ENCODE measurements at places on chromosomes 3 and 15.

- no peak for DNase-seq
Observed at GRCh38 chr3:87867001-87867400, 191.8 kb downstream of the CGGBP1 start.

DNA sequence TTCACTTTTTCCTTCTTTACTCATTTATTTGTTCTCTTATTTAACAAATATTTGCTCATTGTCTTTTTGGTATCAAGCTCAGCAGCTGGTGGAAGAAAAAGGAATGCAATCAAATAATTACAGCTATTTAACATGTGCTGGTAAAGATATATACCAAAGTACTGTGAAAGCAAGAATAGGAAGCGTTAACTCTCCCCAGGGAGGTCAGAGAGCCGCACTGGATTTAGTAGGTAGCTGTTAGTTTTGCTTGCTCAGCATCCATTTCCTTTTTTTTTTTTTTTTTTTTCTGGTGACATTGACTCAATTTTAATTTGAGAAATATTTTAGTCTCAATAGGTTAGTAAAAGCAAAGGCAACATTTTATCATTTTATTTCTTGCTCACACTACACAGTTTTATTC, 308.5 kb upstream of the MDFIC2 start:
- DNase-seq, result no peak

GRCh38 chr3:18672561-18672960, 247.4 kb upstream of the SATB1 start:
- DNase-seq, result no peak

- DNase-seq, result no peak
Observed at GRCh38 chr3:168117853-168118313, 22.2 kb upstream of the GOLIM4 start.

GRCh38 chr15:78417754-78418630, 20.0 kb upstream of the IREB2 start:
- no peak for DNase-seq

- no peak for DNase-seq
Observed at GRCh38 chr3:28590860-28591259, 242.2 kb upstream of the AZI2 start.

GRCh38 chr3:44120721-44121582, 120.7 kb upstream of the TOPAZ1 start:
- DNase-seq, result no peak

GRCh38 chr15:64847448-64847847, 5.7 kb downstream of the PLEKHO2 start:
- DNase-seq, result no peak

GRCh38 chr15:101652786-101653430, 727 bp upstream of the TM2D3 start:
- no peak for DNase-seq

- no peak for DNase-seq
Observed at GRCh38 chr3:128730471-128730870, 4.5 kb downstream of the RAB7A start.

- DNase-seq, result no peak
Observed at GRCh38 chr15:58070801-58071418, 5.4 kb upstream of the ALDH1A2 start.

DNA sequence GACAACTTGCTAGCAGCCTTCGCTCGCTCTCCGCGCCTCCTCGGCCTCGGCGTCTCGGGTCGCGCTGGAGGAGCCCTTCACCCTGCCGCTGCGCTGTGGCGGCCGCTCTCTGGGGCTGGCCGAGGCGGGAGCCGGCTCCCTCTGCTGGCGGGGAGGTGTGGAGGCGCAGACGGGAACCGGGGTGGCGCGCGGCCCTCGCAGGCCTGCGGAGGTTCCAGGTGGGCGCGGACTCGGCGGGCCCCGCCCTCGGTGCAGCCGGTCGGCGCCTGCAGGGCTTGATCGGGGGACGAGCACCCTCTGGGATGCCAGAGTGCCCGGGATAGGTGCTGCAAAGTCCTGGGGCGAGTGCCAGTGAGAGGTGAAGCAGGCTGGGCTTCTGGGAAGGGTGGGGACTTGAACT, 989.9 kb downstream of the ROBO2 start:
- DNase-seq, result no peak

- DNase-seq, result no peak
Observed at GRCh38 chr3:162170581-162170980, 674.0 kb downstream of the OTOL1 start.

DNA sequence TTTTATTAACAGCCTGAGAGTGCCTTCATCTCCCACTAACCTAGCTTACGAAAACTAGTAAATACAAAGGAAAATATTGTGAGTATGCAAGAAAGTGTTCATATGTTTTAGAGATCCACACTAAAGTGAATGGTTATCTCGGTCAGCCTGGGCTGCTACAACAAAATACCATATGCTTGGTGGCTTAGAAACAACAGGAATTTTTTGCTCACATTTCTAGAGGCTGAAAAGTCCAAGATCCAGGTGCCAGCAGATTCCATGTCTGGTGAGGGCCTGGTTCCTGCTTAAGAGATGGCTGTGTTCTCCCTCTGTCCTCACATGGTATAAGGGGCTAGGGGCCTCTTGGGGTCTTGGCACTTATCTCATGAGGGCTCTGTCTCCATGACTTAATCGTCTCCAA, 20.5 kb upstream of the SLC30A4 start:
- DNase-seq, result no peak

GRCh38 chr3:3110299-3110630, at the start of gene IL5RA:
Gene IL5RA, minus strand, starts transcription at chr3:3110374. Its CDS starts 5,390 bp downstream, at chr3:3104984.
- no peak for DNase-seq

DNA sequence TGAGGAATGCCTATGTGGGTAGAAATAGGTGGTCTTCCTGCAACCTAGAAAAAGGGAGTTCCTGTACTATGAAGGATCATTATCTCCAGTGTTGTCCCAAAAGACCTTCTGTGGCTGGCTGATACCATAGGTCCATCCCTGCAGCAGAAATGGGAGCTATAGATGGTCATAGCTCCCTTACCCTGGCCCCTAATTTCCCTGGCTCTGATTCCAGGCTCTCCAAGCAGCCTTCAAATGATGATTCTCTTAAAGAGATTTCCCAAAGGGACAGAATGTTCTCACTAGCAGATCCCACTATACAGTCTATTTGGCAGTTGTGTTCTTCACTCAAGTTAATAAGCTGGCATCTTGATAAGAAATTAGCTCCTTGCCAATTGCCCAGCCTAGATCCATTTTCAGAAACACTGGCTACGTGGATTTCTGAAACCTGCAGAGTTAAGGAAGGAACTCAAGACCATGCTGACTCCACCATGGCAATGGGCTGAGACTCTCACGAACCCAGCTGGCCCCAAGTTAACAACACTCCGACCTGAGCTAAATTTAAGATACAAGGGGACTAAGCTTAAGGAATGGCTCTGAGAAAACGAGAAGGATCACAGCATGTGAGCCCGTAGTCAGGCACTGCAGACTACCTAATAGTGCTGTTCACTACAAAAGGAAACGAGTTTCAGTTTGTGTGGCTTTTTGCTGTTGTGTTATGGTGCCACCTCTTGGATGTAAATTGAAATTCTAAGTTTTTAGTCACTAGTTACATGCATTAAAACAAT, 11.4 kb downstream of the C15orf40 start:
- peak; percentile 33 for DNase-seq

DNA sequence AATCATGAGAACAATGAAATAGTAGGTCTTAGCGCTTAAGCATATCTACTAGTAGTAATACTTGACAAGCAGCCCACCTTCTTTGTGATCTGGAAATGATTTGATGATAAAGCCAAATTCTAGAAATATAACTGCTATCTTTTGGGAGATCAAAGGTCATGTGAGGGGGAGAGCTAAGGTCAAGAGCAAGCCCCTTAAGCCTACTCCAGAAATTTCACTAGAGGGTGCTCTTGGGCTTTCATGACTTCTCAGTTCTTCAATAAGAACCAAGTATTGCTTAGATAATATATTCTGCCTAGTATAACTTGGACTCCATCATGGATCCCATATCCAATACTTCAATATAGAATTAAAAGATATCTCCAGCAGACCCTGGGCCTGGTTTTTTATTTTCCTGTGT, 319.6 kb downstream of the ZBTB20 start:
- DNase-seq, result peak; percentile 34

- no peak for DNase-seq
Observed at GRCh38 chr3:113241292-113242095, 30.1 kb downstream of the BOC start.

DNA sequence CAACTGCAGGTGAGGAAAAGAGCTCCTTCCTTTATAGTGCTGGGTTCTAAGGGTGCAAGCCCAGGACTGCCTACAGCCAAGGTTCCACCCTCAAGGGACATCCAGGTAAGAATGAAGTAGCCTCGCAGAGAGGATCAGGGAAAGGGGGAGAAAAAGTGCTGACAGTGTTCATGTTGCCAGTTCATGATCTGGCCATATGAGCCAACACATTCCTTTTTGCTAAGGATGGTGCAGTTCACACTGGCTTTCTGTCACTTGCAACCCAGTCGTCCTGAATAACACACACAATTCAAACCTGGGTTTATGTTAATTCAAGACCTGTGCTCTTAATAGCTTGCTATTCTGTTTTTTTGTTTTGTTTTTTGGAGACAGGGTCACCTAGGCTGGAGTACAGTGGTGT, 9.0 kb downstream of the CLN6 start:
- DNase-seq, result no peak

DNA sequence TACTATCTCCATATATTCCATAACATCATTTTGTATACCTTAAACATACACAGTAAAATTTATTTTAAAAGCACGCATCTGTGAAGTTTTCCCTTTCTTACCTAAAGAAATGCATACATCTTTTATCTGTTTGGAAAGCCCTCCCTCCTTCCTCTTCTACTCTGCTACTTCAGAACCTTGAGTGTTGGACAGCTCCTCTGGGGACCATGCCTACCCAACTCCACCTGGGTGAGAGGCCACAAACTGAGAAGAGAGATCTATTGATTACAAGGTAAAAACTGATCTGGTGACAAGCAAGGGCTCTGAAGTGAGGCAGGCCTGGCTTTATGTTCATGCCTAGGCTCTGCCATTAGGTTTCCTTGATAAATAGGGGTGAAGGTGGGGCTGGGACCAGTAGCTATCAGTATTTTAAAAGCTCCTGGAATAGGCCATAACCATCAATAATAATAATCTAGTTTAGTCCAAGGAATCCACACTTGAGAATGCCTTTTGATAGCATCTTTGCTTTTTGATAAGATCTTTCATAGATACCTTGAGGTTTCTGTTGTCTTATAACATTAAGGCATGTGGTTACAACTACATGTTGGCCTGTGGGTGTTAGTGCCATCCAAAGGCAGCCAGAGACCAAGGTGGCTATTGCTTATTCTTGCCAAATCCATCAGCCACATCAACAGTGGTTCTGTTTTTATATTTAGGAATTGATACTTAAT, 148.8 kb downstream of the KCNMB2 start:
- no peak for DNase-seq

GRCh38 chr15:99132122-99132521, 27.2 kb downstream of the SYNM start:
- no peak for DNase-seq

DNA sequence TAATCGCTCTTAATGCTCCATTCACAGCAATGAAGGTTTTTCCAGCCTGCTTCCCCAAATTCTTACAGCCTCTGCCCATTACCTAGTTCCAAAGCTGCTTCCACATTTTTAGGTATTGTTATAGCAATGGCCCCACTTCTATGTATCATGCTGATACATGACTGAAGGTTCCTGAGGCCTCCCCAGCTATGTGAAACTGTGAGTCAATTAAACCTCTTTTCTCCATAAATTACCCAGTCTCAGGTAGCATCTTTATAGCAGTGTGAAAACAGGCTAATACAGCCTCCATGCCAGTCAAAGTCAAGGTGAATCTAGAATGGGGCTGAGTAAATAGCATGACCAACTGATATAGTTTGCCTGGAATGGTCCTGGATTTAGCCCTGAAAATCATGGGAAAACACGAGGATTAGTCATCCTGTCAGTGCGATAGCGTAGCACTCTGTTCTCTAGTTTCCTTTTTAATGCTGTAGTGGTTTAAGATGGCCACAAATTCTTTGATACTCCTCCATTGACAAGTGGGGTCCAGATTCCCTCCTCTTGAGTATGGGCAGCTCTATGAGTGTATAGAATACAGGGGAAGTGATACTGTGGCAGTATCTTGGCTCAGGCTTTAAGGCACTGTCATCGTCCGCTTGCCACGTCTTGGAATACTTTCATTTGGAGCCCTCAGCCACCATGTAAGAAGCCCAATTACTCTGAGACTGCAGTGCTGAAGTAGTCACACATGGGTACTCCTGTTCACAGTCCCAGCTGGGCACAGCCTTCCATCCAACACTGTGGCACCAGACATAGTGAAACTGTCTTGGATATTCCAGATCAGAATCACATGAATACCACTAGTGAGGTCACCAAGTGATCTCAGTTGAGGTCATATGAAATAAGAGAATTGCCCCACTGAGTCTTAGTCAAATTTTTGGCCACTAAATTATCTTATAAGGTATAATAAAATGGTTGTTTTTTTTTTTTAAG, 94.0 kb upstream of the PLCL2 start:
- DNase-seq, result no peak

DNA sequence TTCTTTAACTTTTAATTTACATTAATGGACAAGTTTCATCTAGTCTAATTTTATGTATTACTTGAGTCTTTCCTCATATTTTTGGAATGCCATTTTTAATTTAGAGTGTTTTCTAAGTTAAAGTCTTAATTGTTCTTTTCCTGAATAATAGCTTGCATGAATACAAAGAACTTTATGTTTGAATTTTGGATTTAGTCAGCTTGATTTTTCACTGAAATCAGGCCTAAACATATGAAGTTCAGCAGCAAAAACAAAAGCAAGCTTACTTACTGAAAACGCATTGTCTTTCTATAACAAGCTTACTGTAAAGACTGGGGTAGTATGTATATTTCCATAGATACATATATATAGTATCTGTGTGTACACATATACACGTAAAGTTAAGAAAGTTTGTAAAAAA, 126.0 kb downstream of the ZBTB20 start:
- DNase-seq, result no peak

- DNase-seq, result no peak
Observed at GRCh38 chr3:60386306-60386705, 864.9 kb downstream of the FHIT start.

GRCh38 chr3:73622091-73622805, 2.5 kb downstream of the PDZRN3 start:
- DNase-seq, result no peak

GRCh38 chr15:81309647-81310450, 14.1 kb downstream of the STARD5 start:
- DNase-seq, result no peak

DNA sequence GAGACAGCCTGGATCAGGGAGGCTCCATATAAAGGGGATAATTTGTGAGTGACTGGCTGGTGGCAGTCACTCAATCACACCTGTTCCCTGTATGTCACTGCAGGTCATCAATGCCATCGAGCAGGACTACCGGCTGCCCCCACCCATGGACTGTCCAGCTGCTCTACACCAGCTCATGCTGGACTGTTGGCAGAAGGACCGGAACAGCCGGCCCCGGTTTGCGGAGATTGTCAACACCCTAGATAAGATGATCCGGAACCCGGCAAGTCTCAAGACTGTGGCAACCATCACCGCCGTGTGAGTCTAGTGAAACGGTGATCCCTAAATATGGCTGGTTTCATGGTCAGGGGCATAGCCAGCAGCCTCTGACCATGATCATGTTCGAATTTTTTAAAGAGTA, 453.2 kb downstream of the EPHB1 start:
- DNase-seq, result no peak

DNA sequence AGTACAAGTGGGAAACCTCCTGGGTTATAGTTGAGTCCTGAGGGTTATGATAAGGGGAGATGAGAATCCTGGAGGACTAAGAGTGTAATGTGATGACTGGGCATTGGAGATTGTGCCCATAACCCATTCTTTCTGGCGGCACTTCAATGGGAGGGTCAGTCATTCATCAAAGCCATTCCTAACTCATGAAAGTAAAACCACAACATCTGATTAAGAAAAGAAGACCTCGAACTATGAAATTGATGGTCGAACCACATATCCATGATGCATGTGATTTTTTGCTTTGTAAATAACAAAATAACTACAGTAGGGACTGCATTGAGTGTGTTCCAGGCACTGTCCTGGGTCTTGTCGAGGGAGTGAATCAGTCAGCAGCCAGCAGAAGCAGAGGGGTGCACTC, 215.1 kb downstream of the SHQ1 start:
- DNase-seq, result no peak
